Activated CD4-positive, alpha-beta T cell treated with anti-CD3 and anti-CD28 coated beads, Interleukin-2, amount 10 ng/mL, durations not matched to agents 7 days and 5 days (primary cell): ENCODE measurements at places on chromosomes 4 and X. TPM values are rescaled to one million over a fixed set of nuclear protein-coding genes. Genes with fewer than 3 reads are reported as not detected.

- H3K36me3 ChIP-seq, result no peaks in the 10 kb centered on the region
- no peaks in the 10 kb centered on the region for H3K4me1 ChIP-seq
- no peaks in the 10 kb centered on the region for H3K27me3 ChIP-seq
- H3K4me3 ChIP-seq, result no peak overlapping the region
Observed at GRCh38 chr4:176642472-176642871, 150.2 kb downstream of the VEGFC start.

TLR2 gene
- total RNA-seq, result 2.0 TPM

GRCh38 chr4:173272996-173273395 is 61.2 kb downstream of the HMGB2 start:
- H3K4me3 ChIP-seq, result no peak overlapping the region
- no peaks in the 10 kb centered on the region for H3K4me1 ChIP-seq
- H3K27me3 ChIP-seq, result no peaks in the 10 kb centered on the region
- no peak overlapping the region for H3K27ac ChIP-seq
- no peak for DNase-seq

GRCh38 chrX:41664375-41664901 is 24.3 kb upstream of the GPR34 start:
- H3K36me3 ChIP-seq, result peaks cover 26% of the 10 kb centered on the region
- H3K27ac ChIP-seq, result no peak overlapping the region
- H3K27me3 ChIP-seq, result no peaks in the 10 kb centered on the region
- DNase-seq, result no peak

- H3K4me1 ChIP-seq, result no peaks in the 10 kb centered on the region
- no peak overlapping the region for H3K27ac ChIP-seq
- DNase-seq, result no peak
- H3K4me3 ChIP-seq, result no peak overlapping the region
Observed at GRCh38 chr4:118918388-118918787, 29.7 kb downstream of the SYNPO2 start.

SLC26A1 gene
- total RNA-seq, result 0.17 TPM

GRCh38 chrX:130997314-130997713 is 60.8 kb upstream of the ARHGAP36 start:
- H3K36me3 ChIP-seq, result no peaks in the 10 kb centered on the region
- DNase-seq, result no peak
- no peaks in the 10 kb centered on the region for H3K4me1 ChIP-seq
- H3K4me3 ChIP-seq, result no peak overlapping the region
- H3K27me3 ChIP-seq, result peaks cover 3% of the 10 kb centered on the region

DNA sequence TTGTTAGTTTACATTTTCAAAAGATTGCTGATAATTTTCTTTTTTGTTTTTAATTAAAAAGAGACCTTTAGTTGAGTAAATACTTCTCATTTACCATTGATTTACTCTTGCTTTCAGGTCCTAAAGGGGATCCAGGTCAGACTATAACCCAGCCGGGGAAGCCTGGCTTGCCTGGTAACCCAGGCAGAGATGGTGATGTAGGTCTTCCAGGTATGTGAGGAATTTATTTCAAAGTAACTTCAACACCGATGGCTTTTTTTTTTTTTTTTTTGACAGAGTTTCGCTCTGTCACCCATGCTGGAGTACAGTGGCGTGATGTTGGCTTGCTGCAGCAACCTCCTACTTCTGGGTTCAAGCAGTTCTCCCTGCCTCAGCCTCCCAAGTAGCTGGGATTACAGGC is 135.1 kb downstream of the IRS4 start:
- H3K4me3 ChIP-seq, result no peak overlapping the region
- H3K4me1 ChIP-seq, result no peaks in the 10 kb centered on the region
- H3K36me3 ChIP-seq, result no peaks in the 10 kb centered on the region
- H3K27ac ChIP-seq, result no peak overlapping the region

DNA sequence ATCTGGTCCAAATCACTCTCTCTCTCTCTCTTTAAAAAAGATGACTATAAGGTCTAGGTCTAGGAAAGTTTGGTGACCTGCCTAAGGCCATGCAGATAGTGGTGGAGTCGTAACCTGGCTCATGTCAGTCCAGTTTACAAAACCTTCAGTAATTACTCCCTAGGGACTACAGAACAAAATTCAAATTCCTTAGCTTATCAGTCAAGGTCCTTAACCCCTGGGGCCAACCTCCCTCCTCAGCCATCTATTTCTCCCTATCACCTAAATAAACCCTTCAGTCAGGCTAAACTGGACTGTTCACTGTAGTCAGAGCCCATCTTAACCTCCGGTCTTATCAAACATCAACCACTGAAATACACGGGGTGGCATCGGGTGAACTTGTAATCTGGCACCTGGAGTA is 68.9 kb downstream of the MAP3K15 start:
- H3K4me3 ChIP-seq, result no peak overlapping the region
- no peak overlapping the region for H3K27ac ChIP-seq
- no peaks in the 10 kb centered on the region for H3K27me3 ChIP-seq

DRP2 gene
- total RNA-seq, result 0.87 TPM

CSAG3 gene
- 0.62 TPM for total RNA-seq

- H3K27me3 ChIP-seq, result no peaks in the 10 kb centered on the region
- DNase-seq, result no peak
- no peaks in the 10 kb centered on the region for H3K36me3 ChIP-seq
- H3K4me3 ChIP-seq, result no peak overlapping the region
- no peaks in the 10 kb centered on the region for H3K4me1 ChIP-seq
- H3K27ac ChIP-seq, result no peak overlapping the region
Observed at GRCh38 chr4:45172636-45173035, 446.3 kb upstream of the GNPDA2 start.

ZFP92 gene
- total RNA-seq, result 0.60 TPM

DNA sequence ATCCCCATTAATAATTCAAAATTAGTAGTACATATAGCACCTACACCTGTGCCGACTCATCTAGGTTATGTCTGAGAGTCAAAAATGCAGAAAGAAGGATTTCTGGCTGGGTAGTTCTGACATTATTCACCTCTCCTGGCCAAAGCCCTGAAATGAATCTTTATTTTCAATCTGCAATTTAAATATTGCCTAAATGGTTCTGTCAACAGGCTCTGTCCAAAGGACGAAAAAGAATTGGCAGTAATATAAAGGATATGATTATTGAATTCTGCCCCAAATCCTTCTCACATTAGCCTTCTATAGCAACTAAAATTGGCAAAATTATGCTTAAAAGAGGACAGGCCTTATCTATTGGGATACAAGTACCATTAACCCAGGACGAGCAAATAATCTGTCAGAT is 86.9 kb upstream of the SPANXN4 start:
- no peak overlapping the region for H3K27ac ChIP-seq
- H3K4me1 ChIP-seq, result no peaks in the 10 kb centered on the region
- no peak overlapping the region for H3K4me3 ChIP-seq
- H3K36me3 ChIP-seq, result no peaks in the 10 kb centered on the region
- DNase-seq, result no peak
- H3K27me3 ChIP-seq, result no peaks in the 10 kb centered on the region

DNA sequence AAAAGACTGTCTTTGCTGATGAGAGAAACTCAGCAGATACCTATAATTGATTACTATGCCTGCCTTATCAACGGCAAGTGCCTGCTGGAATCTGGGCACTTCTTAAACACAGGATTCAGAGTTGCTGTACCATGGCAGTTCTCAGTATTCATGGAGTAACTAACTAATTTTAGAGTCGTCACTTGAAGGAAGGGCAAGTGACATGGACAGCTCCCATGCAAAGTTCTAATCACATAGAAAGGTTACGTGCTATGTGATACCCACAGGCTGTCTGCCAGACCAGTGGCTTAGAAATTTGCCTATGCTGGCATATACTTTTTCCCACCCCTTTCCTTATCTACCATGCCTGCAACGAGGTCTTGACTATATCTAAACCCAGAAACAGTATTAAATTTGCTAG is 931.1 kb upstream of the TENM3 start:
- H3K27ac ChIP-seq, result no peak overlapping the region
- no peaks in the 10 kb centered on the region for H3K27me3 ChIP-seq
- no peak for DNase-seq
- H3K36me3 ChIP-seq, result no peaks in the 10 kb centered on the region

ABLIM2 gene
- 0.79 TPM for total RNA-seq

DNA sequence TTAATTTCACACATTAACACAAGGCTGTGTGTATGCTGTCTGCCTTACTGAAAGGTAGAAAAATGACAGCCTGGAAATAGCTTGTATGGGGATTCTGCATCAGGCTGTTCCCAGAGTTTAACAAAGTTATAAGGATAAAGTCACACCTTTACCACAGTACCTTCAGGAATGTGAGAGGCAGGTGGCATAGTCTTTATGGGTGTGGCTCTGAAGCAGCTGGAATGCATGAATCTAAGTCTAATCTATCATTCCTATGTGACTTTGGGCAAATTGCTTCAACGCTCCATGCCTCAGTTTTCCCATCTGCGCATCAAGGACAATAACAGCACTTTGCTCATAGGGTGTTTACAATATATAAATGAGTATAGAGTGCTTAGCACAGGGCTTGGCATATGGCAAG is 84.2 kb upstream of the EGFL6 start:
- no peak for DNase-seq
- no peak overlapping the region for H3K4me3 ChIP-seq
- H3K36me3 ChIP-seq, result no peaks in the 10 kb centered on the region
- peaks cover 27% of the 10 kb centered on the region for H3K4me1 ChIP-seq
- no peak overlapping the region for H3K27ac ChIP-seq

MAGEA12 gene
- not detected for total RNA-seq

- no peaks in the 10 kb centered on the region for H3K4me1 ChIP-seq
- no peaks in the 10 kb centered on the region for H3K27me3 ChIP-seq
- no peaks in the 10 kb centered on the region for H3K36me3 ChIP-seq
- no peak overlapping the region for H3K27ac ChIP-seq
- H3K4me3 ChIP-seq, result no peak overlapping the region
- DNase-seq, result no peak
Observed at GRCh38 chr4:182795446-182796238, 121.5 kb downstream of the DCTD start.

- H3K27me3 ChIP-seq, result no peaks in the 10 kb centered on the region
- no peaks in the 10 kb centered on the region for H3K36me3 ChIP-seq
- no peak for DNase-seq
- H3K4me3 ChIP-seq, result no peak overlapping the region
- no peak overlapping the region for H3K27ac ChIP-seq
- H3K4me1 ChIP-seq, result no peaks in the 10 kb centered on the region
Observed at GRCh38 chr4:40524366-40525041, 105.2 kb downstream of the RBM47 start.

CLOCK gene
- 8.0 TPM for total RNA-seq

- H3K4me3 ChIP-seq, result no peak overlapping the region
- H3K36me3 ChIP-seq, result no peaks in the 10 kb centered on the region
- H3K27me3 ChIP-seq, result no peaks in the 10 kb centered on the region
- DNase-seq, result no peak
- H3K27ac ChIP-seq, result no peak overlapping the region
Observed at GRCh38 chr4:11549525-11549924, 120.8 kb upstream of the HS3ST1 start.

DNA sequence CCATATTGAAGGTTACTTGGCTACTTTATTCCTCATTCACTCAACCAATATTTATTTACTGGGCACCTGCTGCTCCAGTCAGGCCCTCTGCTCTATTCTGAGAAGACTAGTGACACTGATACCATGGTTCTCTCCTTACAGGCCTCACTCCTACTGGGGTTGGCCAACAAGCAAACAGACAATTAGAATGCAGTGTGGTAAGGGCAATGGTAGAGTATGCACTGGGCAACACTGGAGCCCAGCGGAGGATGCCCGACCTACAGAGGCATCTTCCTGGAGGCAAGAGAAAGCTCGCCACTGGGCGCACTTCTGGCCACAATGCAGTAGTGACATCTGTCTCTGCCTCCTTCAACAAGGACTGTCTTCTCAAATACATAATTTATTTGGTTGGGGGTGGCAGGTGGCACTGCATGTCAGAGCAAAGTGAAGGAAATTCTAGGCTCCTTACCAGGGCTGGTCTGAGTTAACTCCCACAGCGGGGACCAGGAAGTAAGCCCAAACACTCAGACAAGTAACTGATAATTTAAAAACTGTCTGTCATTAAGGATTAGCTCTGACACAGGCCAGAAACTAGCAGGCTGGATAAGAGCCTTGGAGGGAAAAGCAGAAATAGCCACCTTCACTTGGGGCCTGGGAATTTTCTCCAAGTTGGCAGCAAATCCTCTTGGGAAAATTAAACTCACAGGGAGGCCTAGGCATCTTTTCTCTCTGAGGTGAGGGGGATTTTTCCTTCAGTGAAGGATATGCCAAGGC is 150.7 kb upstream of the EOLA2 start:
- H3K4me3 ChIP-seq, result no peak overlapping the region
- no peak overlapping the region for H3K27ac ChIP-seq
- no peak for DNase-seq
- H3K4me1 ChIP-seq, result no peaks in the 10 kb centered on the region

DNA sequence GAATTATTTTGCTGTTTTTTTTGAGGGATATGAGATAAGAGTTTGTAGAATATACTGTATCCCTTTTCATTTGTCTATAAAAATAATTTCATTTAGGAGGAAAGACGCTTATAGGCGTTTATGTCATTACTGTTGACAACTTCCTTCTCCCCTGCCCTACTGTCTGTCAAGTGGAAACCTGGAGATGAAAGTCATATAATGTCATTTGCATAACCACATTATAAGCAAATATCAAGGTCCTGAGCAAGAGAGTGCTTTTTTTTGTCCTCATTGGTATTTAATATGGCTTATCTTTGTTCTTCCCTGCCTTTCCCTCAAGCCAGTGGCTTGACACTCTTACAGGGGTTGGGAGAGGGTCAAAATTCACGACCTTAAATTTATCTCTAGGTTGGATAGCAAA is 55.8 kb downstream of the LRP2BP start:
- DNase-seq, result no peak
- H3K36me3 ChIP-seq, result peaks cover 21% of the 10 kb centered on the region
- H3K27ac ChIP-seq, result no peak overlapping the region
- H3K4me1 ChIP-seq, result peaks cover 31% of the 10 kb centered on the region
- H3K27me3 ChIP-seq, result no peaks in the 10 kb centered on the region
- H3K4me3 ChIP-seq, result no peak overlapping the region

GAGE12E gene
- not detected for total RNA-seq

DNA sequence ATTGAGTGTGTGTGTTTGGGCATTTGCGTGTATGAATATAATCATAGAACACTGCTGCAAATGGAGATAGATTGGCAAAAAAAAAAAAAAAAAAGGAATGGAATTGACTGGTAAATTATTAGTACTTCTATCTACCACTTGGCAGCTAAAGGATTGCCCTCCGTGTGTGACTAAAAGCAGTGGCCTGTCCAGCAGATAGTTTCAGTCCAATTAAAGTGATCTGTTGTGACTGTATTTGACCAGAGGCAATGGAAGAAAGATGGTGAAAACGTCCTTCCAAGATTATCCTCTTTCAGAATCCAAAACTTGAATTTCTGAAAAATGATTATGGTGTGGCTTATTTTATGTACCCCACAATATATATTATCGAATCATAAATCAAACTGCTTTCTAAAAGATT is 19.5 kb upstream of the TENM3 start:
- no peaks in the 10 kb centered on the region for H3K27me3 ChIP-seq
- no peak overlapping the region for H3K27ac ChIP-seq
- DNase-seq, result no peak
- H3K36me3 ChIP-seq, result no peaks in the 10 kb centered on the region
- H3K4me1 ChIP-seq, result no peaks in the 10 kb centered on the region

GRCh38 chr4:47427935-47428334 is 35.6 kb downstream of the COMMD8 start:
- H3K27me3 ChIP-seq, result peaks cover 5% of the 10 kb centered on the region
- DNase-seq, result no peak
- H3K4me3 ChIP-seq, result no peak overlapping the region
- H3K4me1 ChIP-seq, result no peaks in the 10 kb centered on the region
